NCI-H510A treated with DMSO at 0.1 percent for 48 hours (cell line): ENCODE measurements at places on chromosomes 12 and 14.

DNA sequence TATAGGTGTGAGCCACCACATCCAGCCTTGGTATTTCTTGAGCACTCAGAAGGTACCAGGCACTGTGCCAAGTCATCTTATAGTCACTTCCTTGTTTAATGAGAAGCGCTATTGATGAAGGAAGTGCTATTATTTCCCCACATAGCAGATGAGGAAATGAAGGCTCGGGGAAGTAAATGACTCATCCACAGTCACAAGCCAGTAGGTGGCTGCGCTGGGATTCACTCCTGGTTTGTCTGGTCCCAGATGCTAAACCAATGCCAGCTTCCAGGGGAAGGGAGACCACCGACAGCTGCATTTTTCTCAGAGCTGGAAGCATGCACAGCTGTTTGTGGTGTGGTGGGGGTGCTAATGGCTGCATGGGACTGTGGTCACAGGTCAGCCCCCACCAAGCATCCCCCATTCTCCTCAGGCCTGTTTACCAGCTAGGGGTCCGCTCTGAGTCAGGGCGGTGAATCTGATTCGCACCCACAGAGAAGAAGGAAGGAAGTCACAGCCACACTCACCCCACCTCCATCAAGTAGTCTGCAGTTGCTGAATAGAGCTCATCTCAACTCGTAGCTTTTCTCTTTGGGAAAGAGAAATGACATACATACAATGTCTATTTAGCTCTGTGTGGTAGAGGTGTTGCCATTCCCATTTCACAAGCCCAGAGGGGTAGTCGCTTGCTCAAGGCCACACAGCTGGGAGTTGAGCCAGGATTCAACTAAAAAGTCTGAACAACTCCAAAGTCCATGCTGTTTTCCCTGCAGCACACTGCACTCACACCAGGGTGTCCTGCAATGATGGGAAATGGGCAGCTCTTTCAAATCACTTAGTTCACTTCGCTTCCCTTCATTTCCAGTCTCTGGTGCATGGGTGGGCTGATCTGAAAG lies 6.3 kb upstream of the LTBP2 start:
- no peak for DNase-seq

GRCh38 chr12:49974677-49975317 lies 2.0 kb downstream of the AQP6 start:
- no peak for DNase-seq

DNA sequence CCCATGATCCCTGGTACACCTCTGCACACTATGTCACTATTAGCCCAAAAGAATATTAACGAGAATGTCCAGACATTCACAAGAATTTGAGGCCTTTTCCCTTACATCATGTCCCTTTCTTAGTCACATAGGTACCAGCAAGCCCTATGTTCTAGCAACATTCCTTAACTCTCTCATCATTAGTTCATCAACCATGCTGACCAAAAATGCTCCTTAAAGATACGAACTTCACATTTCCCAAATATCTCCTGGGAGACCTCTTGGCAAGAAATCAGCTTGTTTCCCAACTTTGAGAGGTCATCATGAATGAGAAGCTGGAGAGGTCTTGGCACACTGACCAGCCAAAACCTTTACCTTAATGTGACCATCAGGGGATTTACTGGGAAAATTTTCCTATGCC lies 4.6 kb downstream of the SALL2 start:
- no peak for DNase-seq

GRCh38 chr14:64970776-64971477 lies 1.2 kb downstream of the RAB15 start:
- no peak for DNase-seq

- DNase-seq = no peak
These were observed 83.2 kb downstream of the ETV6 start for GRCh38 chr12:11732715-11733114.

GRCh38 chr12:120537856-120538220 lies 3.7 kb downstream of the RNF10 start:
- no peak for DNase-seq

DNA sequence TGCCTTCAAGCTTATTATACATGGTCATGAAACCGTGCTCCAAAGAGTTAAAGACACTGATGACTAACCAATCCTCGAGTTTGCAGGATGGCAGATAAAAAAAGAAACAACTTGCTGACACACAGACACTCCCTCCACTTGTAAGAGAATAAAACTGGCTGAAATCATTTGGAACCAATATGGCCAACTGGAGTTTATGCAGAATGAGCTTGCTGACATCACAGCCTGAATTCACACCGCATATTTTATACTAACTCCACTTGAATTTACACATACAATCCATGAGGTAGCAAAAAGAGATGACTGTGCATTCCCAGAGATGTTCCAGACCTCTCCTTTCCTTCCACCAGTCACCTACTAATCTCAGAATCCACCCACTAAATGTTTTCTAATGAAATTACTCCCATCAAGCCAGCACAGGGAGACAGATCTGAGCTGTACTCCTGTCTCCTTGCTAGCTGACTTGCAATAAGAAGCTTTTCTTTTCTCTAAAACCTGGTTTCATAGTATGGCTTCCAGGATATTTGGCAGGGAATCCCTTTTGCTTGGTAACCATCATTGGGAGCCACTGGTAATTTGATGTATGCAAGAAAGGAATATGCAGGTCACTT lies 15.8 kb upstream of the PTPRR start:
- DNase-seq = no peak

DNA sequence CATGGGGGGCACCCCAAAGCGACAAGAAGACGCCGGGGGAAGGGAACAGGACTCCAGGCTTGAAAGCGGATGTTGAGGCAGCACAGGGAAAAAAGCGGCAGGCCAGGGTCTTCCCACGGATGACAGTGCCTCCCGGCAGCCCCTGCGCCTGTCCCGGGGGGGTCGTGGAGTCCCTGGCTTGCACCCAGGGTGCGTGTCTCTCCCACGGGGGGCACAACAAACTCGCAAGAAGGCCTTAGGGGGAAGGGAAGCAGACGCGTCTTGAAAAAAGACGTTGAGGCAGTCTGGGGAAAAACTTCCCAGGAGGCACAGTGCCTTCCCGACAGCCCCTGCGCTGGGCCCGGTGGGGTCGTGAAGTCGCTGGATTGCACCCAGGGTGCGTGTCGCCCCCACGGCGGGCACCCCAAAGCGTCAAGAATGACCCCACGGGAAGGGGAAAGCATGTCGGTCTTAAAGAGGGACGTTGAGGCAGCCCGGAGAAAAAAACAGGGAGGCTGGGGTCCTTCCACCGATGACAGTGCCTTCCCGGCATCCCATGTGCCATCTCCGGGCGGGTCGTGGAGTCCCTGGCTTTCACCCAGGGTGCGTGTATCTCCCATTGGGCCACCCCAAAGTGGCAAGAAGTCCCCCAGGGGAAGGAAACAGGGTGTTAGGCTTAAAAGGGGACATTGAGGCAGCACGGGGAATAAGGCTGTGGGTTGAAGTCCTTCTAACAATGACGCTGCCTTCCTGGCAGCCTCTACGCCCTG lies 159.9 kb upstream of the ALG10B start:
- DNase-seq = no peak
